ENCODE measurements at places on chromosomes 12 and 14.

- DNase-seq: no peak
Observed at GRCh38 chr12:32559434-32559833, 119.7 kb upstream of the DNM1L start.

- no peak for DNase-seq
Observed at GRCh38 chr14:70697701-70698100, 56.0 kb downstream of the TTC9 start.

- DNase-seq: no peak
Observed at GRCh38 chr14:30078811-30079402, 151.3 kb upstream of the PRKD1 start.

GRCh38 chr12:122022393-122023338, 982 bp downstream of the BCL7A start:
- peak; percentile 32 for DNase-seq

GRCh38 chr12:98485792-98486340, 29.5 kb upstream of the TMPO start:
- DNase-seq: no peak
